ENCODE measurements at places on chromosomes 1 and 21.

- no peak for DNase-seq
Observed at GRCh38 chr1:42165511-42166210, 1.1 kb upstream of the GUCA2A start.

DNA sequence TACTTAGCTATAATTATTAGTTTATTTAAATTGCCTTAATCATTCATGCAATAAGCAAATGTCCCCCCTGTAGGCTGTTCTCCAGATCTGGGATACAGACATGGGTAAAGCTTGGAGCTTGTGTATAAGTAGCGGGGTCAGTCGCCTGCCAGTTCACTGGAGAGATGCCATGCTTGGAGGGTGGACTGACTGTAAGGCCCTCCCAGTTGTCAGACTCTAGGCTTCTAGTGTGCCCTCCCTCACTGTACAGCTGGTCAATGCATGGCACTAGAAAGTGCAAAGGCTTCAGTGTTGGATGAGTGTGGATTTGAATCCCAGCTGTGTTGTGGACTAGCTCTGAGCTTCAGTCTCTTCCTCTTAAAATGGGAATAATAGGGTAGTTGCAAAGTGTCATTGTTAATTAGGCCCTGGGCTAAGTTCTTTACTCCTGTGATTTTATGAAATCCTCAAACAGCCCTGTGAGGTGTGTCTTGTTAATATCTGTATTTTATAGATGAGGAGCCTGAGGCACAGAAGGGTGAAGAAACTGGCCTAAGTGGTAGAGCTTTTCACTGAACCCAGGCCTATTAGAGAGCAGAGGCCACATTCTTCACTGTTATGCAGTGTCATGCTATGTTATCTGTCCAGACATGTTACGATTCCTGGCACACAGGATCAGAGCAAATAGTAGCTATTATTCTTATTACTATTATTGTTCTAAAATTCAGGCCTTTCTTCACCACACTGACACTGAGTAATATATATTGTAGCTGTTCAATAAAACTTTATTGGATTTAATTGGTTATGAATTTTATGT, 85.9 kb downstream of the ROR1 start:
- DNase-seq = no peak

- DNase-seq = no peak
Observed at GRCh38 chr21:17583898-17584297, 28.8 kb downstream of the BTG3 start.

GRCh38 chr1:42786097-42786496, 1.3 kb downstream of the TMEM269 start:
- DNase-seq = no peak

DNA sequence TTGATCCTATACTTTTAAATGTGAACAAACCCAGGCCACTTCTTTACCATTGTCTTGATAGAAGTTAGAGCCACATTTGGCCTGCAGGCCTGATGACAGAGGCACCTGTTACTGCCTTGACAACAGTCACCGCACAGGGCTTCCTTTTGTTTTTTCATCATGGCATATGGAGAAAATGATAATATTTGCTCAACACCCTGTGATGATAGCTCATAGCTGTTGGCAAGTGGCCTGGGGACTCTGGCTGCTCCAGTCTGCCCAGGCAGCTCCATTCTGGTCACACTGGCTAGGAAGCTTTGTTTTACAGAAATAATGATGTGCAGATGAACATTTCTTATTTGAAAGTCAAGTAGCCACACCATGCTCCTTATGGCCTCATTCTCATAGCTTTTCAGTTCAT, 89.6 kb upstream of the GPR88 start:
- no peak for DNase-seq

DNA sequence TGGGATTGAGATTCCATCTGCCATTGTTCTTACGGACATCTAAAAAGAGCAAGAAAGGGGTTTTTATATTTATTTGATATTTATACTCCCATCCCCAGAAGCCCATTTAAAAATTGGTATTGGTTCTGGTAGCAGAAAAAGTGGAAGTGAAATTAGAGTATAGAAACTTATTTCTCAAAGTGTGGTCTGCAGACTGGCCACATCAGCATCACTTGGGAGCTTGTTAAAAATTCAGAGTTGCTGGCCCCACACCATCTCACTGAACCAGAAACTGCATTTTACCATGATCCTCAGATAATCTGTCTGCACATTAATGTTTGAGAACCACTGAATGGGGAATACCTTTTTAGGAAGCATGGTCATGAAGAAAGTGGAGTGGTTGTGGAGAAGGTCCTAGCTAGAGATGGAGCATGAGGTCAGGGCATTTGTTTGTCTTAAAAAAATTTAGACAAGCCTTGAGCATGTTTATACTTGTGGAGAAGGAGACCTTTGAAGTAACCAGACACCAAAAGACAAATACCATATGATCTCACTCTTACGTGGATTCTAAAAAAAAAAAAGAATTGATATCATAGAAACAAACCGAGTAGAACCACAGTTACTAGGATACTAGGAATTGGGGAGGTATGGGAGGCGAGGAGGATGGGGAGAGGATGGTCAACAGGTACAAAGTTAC, 116.3 kb downstream of the ST6GALNAC3 start:
- no peak for DNase-seq

- DNase-seq = no peak
Observed at GRCh38 chr1:47431534-47431933, 6.3 kb upstream of the FOXD2 start.

DNA sequence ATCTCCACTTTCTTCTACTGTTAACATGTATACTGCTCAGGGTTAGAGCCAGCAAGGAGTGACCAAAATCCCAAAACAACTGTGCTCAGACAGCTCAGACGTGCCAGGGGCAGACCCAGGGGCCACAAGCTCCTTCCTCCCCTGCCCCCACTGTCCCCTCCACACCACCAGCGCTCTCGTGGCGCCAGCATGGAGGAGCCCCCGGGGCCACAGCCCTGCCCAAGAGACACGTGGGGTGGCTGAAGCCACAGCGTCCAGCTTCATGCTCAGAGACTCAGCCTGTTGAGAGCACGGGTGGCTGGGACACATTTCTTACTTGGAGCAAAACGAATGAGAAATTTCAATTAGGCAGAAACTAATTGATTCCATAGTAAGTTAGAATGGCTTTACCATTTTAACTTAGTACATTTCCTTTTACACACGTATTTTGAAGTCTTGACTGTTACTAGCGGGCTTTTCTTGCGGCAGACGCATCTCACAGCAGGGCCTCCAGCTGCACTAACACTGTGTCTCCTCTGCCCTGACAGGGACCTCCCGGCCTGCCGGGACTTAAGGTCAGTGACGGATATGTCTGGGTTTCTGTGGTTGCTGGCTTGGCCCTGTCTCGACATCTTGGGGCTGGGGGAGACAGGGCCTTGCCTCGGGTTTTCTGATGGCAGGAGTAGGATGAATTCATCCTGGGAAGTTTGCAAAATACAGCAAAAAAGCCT, 54.2 kb downstream of the SLC19A1 start:
- DNase-seq = no peak

- no peak for DNase-seq
Observed at GRCh38 chr1:42010381-42010780, 91.7 kb upstream of the HIVEP3 start.

GRCh38 chr1:223136086-223136485, 7.0 kb downstream of the TLR5 start:
- no peak for DNase-seq

DNA sequence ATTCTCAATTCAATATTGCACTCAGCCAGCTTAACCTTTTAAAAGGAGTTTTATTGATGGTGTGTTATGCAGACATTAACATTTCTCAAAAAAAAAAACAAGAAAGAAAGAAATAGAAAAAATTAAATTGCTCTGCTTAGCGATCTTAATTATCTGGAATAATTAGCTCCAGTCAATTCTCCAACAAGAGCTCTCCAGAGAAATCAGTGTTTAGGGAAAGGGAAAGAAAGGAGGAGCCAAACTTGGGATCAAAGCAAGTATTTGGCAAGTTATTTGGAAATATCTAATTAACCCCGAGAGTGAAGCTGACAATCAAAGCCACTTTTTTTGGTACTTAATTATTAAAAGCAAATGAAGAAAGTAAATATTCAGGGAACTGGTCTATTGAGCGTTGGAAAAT, 60.7 kb upstream of the CAMK1G start:
- DNase-seq = no peak

- no peak for DNase-seq
Observed at GRCh38 chr1:107477233-107477632, 336.4 kb downstream of the NTNG1 start.

GRCh38 chr1:228475812-228476211, 11.4 kb upstream of the RNF187 start:
- no peak for DNase-seq

DNA sequence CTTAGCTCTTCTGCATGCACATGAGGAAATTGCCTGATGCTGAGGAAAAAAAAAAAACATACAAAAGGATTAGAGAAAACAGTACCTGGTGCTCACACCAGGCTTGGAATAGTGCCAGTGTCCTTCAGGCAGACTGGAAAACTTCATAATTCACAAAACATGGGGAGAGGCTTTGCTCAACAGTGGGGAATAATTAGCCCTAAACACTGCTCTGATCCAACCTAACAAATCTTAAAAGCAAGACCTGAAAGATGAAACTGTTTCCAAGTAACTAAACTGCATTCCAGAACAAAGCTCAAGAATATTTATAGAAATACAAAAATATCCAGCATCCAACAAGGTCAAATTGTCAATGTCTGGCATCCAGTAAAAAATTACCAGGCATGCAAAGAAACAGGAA, 124.8 kb downstream of the AK5 start:
- DNase-seq = no peak

GRCh38 chr1:248688527-248689298, 13.9 kb downstream of the OR14I1 start:
- no peak for DNase-seq

- no peak for DNase-seq
Observed at GRCh38 chr1:207503950-207504349, 8.0 kb downstream of the CR1 start.

- DNase-seq = no peak
Observed at GRCh38 chr1:21939650-21940374, 2.7 kb upstream of the HSPG2 start.

- no peak for DNase-seq
Observed at GRCh38 chr1:59364037-59364436, 67.1 kb downstream of the FGGY start.

DNA sequence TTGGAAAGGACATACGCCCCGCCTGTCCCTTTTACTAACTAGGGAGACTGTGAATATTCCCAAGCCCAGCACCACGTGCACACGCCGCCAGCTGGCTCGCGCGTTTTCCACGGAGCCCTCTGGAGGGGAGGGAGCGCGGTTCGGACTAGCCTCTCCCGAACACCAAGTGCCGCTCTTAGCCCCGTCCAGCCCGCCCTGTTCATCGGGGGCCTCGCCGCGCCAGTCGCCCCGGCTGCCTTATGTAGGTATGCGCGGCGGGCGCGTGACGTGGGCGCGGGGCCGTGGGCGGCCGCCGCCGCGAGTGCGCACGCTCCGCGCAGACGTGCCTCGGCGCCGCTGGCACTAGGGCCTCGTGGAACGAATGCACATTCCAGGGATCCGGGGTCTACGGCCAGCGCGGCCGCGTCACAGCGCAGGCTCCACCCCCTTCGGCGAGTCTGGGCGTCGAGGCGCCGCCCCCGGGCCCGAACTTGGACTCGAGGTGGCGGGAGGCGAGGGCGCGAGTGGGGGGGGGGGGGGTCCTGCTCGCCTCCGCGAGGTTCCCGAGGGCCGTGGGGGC, 767 bp upstream of the IRF2BP2 start:
- DNase-seq = peak; percentile 93

DNA sequence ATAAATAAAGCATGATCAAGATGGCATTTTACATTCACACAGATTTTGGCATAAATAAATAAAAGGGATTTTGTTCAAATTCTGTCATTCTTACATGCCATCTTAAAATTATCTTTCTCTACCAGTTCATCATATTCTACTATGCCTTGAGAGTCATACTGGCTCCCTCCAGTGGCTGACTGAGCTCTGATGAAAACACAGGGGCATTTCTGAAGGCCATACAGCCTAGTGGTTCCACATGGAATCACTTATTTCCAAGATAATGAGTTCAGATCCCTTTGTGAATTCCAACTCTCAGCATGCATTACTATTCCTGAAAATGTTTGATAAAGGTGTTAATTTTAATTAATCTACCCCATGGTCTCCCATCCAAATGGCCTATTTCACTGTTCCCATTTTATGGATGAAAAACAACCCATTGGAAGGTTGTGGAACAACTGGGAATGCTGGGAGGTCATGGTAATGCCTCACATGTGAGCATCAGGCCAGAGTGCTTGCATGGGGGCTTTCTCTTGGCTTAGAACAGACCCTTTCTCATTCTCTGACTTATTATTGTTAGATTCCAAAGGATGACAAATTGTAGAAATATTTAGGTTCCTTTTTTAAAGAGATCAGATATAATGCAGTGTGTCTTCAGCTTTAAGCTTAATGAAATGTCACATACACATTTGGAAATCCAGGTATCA, 622.4 kb upstream of the PKN2 start:
- DNase-seq = no peak

- no peak for DNase-seq
Observed at GRCh38 chr1:165852871-165853270, 25.5 kb downstream of the UCK2 start.

- DNase-seq = no peak
Observed at GRCh38 chr1:101460739-101461138, 223.9 kb downstream of the S1PR1 start.

- DNase-seq = no peak
Observed at GRCh38 chr1:160131803-160132565, 16.4 kb downstream of the ATP1A2 start.

- DNase-seq = no peak
Observed at GRCh38 chr1:22114083-22115012, 28.5 kb downstream of the WNT4 start.

GRCh38 chr1:93919780-93920179, 10.6 kb upstream of the GCLM start:
- no peak for DNase-seq

DNA sequence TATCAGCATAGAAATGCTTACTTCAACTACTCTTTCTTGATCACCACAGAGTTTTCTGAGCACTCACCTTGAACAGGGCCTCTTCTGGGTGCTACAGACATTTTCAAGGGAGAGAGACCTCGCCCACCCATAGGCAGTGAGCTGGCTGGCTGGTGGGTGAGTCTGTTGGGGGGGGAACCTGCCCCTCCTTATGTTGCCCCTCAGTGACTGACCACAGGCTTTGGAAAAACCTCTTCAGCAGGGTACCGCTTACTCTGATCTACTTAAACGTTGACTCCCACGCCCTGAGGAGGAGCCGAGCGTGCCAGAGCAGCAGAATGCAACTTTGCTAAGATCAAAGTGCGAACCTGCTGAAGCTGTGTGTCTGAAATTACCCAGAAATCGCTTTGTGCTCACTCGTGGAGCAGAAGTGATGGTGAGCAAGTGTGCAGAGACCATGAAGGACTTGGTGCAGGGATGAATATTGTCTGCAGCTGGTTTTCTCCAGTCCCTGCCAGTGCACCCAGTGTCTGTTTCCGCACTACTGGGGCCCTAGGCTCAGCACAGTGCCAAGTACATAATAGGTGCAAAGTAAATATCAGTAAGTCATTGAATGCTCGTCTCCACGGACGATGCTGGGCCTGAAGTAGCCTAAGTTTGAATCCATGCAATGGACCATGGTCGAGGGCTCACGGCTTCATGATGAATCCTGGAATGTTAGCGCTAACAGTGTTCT, 158.7 kb upstream of the IRF2BP2 start:
- no peak for DNase-seq

GRCh38 chr1:178660461-178660860, 64.6 kb upstream of the RALGPS2 start:
- no peak for DNase-seq

- DNase-seq = no peak
Observed at GRCh38 chr1:213988507-213989001, 781 bp downstream of the PROX1 start.

Data from CD4-positive, alpha-beta memory T cell (primary cell).